ENCODE measurements at places on chromosomes 6 and 20. TPM values are rescaled to one million over a fixed set of nuclear protein-coding genes. Genes with fewer than 3 reads are reported as not detected.

Gene APCDD1L
- total RNA-seq: 0.06 TPM

Gene CDSN
- total RNA-seq: not detected

Gene MUCL3
- not detected for total RNA-seq

Gene MOG
- total RNA-seq: not detected

Gene KHDC1L
- not detected for total RNA-seq

Gene PTK6
- total RNA-seq: 2.4 TPM

Gene CRISP2
- not detected for total RNA-seq

Gene ACTL10
- not detected for total RNA-seq

Gene BCAS1
- 0.53 TPM for total RNA-seq

Gene SNPH
- 4.3 TPM for total RNA-seq

Gene HLA-DRB1
- not detected for total RNA-seq

Gene TRDN
- total RNA-seq: not detected

Gene BPI
- total RNA-seq: not detected

Gene SIRPB2
- total RNA-seq: not detected

Gene BFSP1
- 4.5 TPM for total RNA-seq

Gene KCNB1
- 0.44 TPM for total RNA-seq

Gene DSP
- total RNA-seq: 50.1 TPM

Gene DEFB132
- not detected for total RNA-seq

Gene CDYL
- total RNA-seq: 33.8 TPM

Gene AMD1
- total RNA-seq: 137 TPM

Gene NKAIN4
- 10.3 TPM for total RNA-seq
